ENCODE measurements at places on chromosomes 13 and 19.

GRCh38 chr13:100128373-100128772 is 39.5 kb downstream of the PCCA start:
- no peak for DNase-seq

DNA sequence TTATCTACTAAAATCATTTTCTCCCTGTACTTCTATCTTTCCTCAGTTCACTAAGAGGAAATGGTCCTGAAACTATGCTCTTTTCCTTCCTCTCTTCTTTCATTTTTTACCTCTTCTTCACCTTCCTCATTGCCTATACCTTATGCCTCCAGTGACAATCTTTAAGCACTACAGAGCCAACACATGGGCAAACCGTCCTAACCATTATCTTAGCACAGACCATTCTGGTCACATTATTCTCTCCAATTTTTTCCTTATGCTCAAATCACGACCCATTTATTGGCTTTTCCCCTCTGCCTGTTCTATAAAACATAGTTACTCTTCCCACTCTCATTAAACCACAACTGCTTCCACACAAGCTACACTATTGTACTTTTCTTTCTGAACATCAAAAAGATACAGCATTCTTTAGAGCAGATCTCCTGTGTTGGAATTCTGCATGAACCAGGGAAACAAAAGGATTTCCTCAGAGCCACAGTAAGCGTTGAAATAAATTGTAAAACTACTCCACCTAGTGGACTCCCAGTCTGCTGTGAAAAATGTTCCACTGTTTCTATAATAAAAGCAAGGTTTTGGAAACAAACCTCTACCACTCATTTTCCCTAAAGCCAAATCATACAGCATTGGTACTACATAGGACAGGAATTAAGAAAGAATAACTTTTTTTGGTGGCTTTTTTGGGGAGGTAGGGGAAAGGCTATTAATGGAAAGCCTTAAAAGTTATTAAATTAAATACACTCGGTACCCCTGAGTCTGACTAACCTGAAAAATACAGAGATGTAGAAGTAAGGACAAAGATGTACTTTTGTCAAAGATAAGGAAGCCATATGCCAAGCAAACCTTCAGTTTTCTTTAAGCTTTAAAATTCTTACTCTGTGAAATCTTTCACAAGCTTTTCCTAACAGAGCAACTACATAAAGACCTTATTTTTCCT is 19.5 kb downstream of the NUFIP1 start:
- DNase-seq, result no peak

GRCh38 chr19:47896773-47897172 is 10.7 kb upstream of the SULT2A1 start:
- DNase-seq, result no peak

- DNase-seq, result no peak
Measured at GRCh38 chr13:77345150-77345780, 18.4 kb upstream of the MYCBP2 start.

All from activated T-helper 1 cell treated with anti-CD3 and anti-CD28 coated beads, Interleukin-2, amount 50 U/mL, for 16 hours (primary cell).